ENCODE measurements at places on chromosomes 11 and 22.

- no peak for DNase-seq
Measured at GRCh38 chr11:129215506-129216245, 23.6 kb upstream of the ARHGAP32 start.

DNA sequence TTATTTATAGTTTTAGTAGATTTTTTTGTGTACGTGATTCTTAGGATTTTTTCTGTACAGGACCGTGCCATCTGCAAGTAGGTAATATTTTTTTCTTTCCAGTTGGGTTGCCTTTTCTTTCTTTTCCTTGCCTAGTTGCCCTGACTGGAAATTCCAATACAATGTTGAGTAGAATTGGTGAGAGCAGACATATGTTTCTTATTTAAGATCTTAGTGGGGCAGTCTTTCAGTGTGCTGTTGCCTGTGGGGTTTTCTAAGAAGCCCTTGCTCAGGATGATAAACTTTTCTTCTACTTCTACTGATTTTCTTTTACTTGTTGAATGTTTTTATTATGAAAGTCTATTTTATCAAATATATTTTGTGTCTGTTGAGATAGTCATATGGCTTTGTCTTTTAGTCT is 33.0 kb downstream of the ATXN10 start:
- no peak for DNase-seq

GRCh38 chr22:27213766-27214581 is 556.6 kb downstream of the MIAT start:
- no peak for DNase-seq

GRCh38 chr11:20618083-20618482 is 18.7 kb downstream of the SLC6A5 start:
- no peak for DNase-seq

GRCh38 chr11:8060146-8060719 is 20.8 kb upstream of the TUB start:
- no peak for DNase-seq
